ENCODE measurements at places on chromosomes 2 and 18. TPM values are rescaled to one million over a fixed set of nuclear protein-coding genes. Genes with fewer than 3 reads are reported as not detected.

HAAO gene
- 2.7 TPM for total RNA-seq

ERICH2 gene
- not detected for total RNA-seq

MAPK4 gene
- 19.5 TPM for total RNA-seq

KCNF1 gene
- total RNA-seq = 5.6 TPM

FOXI3 gene
- 0.36 TPM for total RNA-seq

PTH2R gene
- not detected for total RNA-seq

DSC2 gene
- total RNA-seq = 7.2 TPM

ANO7 gene
- 0.54 TPM for total RNA-seq

REG1B gene
- total RNA-seq = not detected

MRPS5 gene
- total RNA-seq = 49.5 TPM

Measured in cerebellum (tissue), 4 donors.